ENCODE measurements at places on chromosomes 1 and 21.
A peak's percentile ranks its signal among the peaks of the same experiment; 100 is the strongest.

GRCh38 chr1:178311164-178311563 lies 185.6 kb downstream of the CLEC20A start:
- DNase-seq = no peak

- no peak for DNase-seq
These were observed 23.4 kb downstream of the POFUT2 start for GRCh38 chr21:45264146-45264911.

DNA sequence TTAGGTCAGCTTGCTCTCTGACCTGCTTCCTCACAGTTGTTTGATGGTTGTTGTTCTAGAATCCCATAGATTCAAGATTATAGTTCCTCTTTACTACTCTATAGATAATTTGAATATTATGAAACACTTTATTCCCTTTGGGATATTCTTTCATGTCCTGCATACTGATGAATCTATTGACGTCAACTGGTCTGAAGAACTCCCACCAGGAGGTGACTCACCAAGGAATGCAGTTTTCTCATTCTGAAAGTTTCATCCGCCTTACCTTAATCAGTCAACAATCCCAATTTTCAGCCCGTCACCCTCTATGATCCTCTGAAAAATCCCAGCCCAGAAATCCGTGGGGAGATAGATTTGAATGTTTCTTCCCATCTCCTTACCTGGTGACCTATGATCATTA lies 834.1 kb upstream of the PRMT6 start:
- DNase-seq = no peak

DNA sequence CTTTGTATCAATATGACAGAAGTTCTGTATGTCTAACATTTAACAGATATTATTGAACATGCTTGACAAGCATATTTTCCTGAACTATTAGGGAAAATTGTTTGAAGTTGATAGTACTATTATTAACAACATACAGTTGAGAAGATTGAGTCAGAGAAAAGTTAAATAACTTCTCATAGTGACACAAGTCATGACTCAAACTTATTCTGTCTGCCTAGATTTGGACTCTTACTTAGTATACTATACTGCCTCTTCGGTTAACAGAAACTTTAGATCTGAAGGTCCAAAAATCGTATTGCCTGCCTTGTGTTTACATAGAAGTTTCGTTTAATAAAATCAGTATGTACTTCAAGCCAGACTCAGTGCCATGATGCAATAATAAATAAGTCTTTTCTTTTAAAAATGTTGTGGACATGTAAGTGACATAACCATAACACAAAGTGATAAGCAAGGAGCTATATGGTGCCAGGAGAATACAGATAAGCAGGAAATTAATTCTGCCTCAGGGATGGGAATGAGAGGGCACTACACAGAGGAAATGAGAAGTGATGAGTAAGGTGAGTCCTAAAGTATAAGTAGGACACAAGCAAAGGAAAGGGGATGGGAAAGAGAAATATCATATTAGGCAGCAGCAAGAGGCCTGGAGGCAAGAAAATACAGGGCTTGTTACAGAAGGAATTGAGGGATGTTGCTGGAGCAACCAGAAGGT lies 48.1 kb downstream of the LHX9 start:
- DNase-seq = no peak

GRCh38 chr21:42102076-42102475 lies 31.0 kb downstream of the UMODL1 start:
- DNase-seq = no peak

GRCh38 chr1:248856176-248856575 lies 2.7 kb downstream of the ZNF692 start:
- DNase-seq = no peak

- peak; percentile 18 for DNase-seq
These were observed 1.3 kb downstream of the KDM5B start for GRCh38 chr1:202806845-202807450.

DNA sequence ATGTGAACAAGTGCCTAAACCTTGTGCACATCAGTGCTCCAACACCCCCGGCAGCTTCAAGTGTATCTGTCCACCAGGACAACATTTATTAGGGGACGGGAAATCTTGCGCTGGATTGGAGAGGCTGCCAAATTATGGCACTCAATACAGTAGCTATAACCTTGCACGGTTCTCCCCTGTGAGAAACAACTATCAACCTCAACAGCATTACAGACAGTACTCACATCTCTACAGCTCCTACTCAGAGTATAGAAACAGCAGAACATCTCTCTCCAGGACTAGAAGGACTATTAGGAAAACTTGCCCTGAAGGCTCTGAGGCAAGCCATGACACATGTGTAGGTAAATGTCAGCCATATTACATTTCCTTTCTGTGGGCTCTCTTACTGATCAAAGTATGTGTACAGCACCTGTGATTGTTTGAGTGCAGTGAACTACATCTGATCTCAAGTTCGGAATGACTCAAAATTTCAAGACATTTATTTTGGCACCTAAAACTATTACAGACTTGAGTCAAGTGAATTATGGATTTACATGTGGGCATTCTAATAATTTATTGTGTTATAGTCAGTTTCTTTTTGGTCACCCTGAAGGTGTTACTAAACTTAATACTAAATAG lies 196.5 kb downstream of the TPR start:
- no peak for DNase-seq

- no peak for DNase-seq
These were observed 151.1 kb upstream of the DPT start for GRCh38 chr1:168879896-168880734.

GRCh38 chr1:160863061-160863773 lies 530 bp upstream of the CD244 start:
- no peak for DNase-seq

DNA sequence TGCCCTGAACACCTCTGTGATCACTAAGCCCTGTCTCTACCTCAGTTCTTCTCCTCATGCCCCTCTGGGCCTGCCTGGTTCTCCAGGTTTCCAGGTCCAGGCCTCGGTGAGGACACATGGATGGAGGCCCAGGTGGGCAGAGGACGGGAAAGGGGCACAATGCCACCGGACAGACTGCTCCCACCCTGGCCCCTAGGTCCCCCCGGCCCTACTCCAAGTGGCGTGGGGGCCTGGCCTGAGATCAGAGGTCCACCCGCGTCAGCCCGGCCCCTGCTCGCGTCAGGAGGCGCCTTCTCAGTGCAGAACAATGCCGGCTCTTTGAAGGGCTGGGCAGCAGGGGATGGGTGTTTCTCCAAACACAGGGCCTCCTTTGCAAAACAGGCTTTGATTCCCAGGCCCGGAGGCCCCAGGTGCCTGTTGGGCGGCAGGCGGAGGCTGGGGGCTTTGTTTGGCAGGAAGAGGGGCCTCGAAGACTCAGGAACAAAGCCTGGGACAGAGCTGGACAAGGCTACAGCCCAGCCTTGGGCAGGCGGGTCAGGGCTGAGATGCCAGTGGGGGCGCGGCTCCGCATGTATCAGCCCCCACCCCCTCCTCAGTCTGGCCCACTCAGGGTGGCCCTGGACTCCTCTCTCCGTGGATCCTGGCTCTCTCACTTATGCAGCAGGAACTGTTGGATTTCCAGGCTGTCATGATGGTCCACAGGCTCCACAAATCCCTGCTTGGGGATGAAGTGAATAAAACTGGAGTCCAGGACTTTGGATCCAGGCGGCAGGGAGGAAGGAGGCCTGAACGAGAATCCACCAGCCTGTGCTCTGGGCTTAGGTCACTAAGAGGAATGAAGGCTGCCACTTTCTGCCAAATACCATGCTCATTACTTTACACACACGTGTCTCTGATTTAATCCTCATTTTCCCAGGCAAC lies 77.4 kb upstream of the SLC2A1 start:
- no peak for DNase-seq

- DNase-seq = no peak
These were observed 13.4 kb upstream of the FTCD start for GRCh38 chr21:46168659-46169386.

DNA sequence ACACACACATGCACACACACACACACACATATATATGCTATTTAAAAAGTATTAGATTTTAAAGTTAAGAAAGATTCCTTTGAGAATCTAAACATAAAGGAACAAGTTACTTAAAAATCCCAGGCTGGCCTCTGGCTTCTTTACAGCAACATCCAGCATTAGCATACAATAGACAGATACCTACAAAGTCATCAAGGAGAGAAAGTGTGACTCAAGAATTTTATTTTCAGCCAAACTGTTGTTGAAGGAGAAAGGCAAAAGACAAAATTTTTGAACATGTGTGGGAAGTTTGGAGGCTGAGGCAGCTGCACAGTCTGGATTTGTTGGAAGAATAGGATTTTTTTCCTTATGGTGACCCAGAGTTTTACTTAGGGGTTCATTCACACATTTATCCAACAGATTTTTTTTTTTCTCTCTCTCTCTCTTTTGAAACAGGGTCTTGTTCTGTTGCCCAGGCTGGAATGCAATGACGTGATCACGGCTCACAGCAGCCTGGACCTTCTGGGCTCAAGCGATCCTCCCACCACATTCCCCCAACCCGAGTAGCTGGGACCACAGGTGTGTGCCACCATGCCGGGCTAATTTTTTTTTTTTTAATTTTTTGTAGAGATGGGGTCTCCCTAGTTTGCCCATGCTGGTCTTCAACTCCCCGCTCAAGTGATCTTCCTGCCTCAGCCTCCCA lies 24.0 kb upstream of the SPOCD1 start:
- no peak for DNase-seq

Measured in stimulated activated CD4-positive, alpha-beta T cell treated with anti-CD3 and anti-CD28 coated beads, Interleukin-1b, Interleukin-23, amount 100 ng/mL, for 48 hours (primary cell).